Dorsolateral prefrontal cortex (tissue), 122 donors: ENCODE measurements at places on chromosomes 7 and 10.
A peak's percentile ranks its signal among the peaks of the same experiment; 100 is the strongest.

DNA sequence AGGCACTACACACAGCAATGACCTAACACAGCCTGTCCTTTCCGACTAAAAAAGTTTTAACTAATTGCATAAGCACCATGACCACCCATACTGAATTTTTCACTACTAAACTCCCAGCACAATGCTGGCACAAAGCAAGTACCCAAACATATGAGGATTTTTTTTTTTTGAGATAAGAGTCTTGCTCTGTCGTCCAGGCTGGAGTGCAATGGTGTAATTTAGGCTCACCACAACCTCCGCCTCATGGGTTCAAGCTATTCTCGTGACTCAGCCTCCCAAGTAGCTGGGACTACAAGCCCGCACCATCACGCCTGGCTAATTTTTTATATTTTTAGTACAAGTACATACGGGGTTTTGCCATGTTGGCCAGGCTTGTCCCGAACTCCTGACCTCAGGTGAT, 5.1 kb downstream of the UBE2H start:
- DNase-seq = no peak

DNA sequence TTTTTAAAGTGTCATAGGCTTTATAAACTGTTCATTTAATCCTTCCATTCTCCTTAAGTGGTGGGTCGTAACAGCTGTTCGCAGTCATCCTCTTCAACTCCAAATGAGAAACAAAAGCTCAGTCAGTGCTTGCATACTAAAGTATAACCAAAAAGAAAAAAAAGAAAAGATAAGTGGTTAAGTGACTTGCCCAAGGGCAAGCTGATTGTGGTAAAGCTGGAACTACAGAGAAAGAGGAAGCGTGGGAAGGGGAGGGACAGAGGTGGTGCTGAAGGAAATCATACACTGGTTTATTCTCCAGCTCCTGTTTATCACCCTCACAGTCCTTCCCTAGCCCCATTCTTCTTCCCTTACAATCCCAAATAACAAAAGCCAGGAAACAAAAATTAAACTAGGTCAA, 29.6 kb downstream of the IDE start:
- DNase-seq = no peak

DNA sequence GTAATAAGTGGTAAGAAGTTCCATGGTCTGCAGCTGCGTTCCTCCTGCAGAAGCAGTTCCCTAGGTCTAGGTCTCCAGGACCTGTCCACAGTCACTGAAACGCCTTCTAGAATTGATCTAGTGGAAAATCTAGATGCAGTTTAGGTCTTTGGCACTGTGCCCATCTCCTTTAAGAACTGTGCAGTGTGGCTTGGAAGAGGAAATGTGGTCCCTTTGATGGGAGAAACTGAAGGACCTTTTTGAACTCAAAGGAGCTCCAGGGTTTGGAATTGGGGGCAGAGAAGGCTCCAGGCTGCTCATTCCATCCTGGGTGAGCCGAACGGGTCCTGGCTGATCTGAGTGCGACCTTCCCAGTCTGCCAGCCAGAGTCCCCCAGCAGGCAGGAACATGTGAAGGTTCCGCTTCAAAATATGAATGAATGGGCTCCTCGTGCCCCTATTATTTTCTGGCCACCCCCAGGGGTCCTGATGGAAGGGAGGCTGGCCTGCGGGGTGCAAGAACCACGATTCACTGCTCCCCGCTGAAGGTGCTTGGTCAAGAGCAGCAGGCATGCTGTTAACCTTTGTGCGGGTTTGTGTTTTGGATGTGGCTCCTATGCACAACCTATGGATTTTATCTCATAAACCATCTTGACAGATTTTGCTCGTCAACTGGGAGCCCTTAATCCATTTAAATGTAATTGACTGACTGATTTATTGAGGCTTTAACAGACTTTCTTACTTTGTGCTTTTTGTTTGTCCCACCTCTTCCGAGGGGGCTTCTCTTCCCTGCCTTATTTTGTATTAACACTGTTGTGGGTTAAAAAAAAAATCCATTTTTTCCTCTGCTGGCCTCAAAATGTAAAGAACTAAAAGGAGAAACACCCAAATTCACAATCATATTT, 36.7 kb downstream of the ZNF467 start:
- DNase-seq = no peak

GRCh38 chr7:2843711-2844152, 376 bp downstream of the GNA12 start:
- DNase-seq = peak; percentile 31

DNA sequence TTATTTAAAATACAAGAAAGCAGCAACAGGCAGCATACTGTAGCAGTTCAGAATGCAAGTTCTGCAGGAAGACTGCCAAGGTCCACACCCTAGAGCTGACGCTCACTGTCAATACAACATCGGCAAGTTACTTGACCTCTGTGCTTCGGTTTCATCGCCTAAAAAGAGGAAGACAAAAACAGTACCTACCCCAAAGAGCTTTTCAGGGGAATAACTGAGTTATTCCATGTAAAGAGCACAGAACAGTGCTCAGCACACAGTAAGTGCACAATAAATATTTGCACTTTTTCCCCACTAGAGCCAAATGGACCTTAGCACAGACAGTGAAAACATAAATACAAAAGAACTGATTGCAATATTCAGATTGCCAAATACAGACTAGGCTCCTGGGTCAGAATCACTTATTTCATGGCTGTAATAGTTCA, 88.6 kb downstream of the USP6NL start:
- no peak for DNase-seq

DNA sequence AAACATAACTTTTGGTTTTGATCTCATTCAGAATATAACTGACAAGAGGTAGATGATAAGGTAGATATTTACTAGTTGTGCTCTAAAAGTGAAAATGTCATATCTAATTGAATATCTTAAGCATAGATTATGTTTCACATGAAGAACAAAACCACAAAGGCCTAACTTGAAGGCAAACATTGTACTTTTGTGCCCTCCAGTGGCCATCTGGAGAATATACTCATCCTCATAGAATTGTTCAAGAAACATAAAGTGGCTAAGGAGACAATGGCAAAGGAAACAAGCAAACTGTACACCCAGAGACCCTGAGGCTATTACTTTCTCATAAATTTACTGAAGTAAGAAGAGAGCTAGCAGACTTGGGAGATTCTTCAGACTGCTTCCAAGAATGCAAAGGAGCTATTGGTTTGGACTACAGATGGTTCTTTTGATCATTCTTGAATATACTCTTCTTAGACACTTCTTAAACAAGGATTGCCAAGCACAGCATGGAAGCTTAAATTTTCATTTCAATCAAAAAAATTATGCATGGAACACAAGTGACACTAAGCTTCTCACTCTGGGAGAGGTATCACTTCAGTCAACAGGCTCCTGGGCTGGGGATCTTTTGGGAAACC, 98.2 kb upstream of the DKK1 start:
- peak; percentile 17 for DNase-seq

DNA sequence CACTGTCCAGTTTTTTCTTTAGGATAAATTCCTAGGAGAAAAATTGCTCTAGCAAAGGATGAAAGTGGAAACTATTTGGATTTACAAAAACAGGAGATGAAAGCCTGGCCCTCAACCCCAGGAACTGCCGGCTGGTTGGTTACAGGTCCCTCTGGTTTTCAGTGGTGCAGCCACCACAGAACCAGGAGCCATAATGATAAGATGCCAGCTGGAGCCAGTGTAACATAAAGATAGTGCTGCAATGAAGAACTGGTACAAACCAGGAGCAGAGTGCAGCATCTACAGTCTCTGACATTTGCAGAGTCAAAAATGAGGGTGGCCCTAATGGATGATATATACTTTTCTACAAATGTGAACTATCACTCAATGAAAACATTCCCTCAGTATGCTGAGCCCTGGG, 20.4 kb upstream of the NUP42 start:
- no peak for DNase-seq

DNA sequence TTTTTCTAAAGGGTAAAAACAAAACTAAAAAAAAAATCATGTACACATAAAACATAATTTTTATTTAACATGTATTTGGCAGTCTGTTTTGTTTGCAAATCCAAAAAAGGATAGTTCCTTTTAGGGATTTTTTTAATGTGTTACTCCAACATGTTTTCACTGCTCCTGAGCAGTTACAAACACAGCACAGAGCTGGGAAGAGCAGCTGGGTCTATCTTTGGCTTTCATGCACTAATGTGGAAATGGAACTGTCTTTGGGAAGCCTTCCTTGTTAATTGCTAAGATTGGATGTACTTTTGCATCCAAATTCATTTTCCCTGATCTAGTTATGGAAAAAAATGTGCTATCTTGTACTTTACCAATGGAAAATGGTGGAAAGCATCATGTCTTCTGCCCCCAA, 1035.1 kb downstream of the CNTNAP2 start:
- no peak for DNase-seq

DNA sequence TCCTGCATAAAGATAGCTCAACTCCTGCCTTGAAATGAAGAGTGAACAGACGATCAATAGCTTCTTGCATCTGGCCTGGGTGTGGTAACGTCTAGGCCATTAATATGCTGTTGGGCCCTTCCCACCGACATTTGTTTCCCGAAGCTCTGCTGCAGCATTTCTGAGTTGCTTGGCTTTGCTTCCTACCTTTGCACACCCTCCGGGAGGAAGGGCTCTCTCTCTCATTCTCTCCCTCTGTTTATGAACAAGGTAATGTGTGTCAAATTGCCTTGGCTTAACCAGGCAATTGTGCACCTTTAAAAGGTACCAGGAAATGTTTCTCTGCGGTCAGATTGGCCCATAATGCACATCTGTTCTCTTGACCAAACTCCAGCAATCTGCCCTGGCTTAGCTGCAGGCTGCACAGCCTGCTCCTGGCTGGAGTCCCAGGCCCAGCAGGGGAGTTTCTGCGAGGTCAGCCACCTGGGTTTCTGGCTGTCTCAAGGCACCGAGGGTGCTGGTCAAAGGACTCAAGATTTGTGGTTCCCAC, 223.7 kb downstream of the SNX10 start:
- DNase-seq = no peak

GRCh38 chr10:37643187-37643586, 214.2 kb downstream of the ZNF248 start:
- DNase-seq = no peak

- DNase-seq = no peak
Observed at GRCh38 chr7:27171637-27172314, 2.3 kb downstream of the HOXA10 start.
